ENCODE measurements at places on chromosomes 7 and 10.

DNA sequence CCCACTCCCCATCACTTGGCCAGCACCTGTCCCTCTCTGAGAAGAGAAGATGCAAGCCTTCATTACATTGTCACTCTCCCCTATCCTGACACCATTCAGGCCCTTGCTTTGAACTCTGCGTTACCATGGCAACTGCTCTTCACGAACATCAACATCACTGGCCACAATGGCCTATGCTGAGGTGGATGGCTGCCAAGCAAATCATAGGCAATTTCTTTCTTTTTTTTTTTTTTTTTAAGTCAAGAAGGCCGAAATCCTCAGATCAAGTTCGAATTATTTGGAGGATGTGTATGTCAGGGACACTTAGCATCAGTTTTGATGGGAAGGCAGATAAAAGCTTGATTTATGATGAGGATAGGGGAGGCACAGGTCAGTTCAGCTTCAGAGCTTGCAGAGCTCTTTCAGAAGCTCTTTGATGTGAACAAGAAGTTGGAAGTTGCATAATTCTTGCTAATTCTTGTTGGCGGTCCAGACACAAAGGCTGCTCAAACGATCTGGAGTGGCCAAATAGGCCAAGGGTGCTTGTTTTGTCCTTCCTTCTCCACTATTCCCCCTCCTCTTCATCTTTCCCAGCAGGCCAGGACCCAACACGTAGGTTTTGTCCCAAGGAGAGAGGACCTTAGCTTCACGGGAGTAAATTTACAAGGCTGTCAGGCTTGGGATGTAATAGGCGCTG, 179.9 kb upstream of the NPVF start:
- no peak for DNase-seq

- DNase-seq = peak; percentile 66
These were observed 22.8 kb downstream of the RGR start for GRCh38 chr10:84267503-84268126.

DNA sequence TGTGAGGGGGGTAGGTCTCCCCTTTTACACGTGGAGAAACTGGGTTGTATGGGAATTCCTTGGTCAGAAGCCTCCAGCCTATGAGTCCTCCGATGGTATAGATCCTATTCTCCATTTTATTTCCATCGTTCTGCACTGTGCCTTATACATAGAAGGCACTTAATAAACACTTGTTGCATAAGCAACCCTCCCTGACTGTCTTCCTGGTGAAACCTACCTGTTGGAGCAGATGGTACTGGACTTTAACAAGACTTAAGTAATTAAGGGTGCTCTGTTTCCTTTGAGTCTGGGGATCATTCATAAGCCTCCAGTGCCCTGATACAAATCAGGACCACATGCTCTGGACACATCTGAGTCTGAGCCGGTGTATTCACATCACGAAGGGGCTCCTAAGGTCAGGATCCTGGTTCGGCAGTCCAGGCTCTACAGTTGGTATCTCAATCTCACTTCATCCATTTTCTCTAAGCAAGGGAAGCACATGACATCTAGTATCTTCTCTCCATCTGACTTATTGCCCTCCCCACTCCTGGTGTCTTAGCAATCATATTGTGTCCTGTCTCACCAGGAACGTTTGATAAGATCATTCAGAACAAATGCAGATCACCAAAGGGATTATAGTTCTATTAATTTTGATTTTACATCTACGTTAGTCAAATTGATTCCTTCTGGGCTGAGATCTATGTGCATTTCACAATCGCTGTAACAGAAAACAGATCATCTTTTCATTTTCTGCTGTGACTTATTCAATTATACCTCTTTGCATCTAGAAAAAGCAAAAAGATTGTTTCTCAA, 22.8 kb upstream of the EZH2 start:
- no peak for DNase-seq

- DNase-seq = no peak
These were observed 114.5 kb upstream of the CAV2 start for GRCh38 chr7:116384936-116385635.

- DNase-seq = no peak
These were observed 46.3 kb downstream of the EGFR start for GRCh38 chr7:55065079-55065478.

GRCh38 chr10:5151076-5151475, 33.9 kb downstream of the AKR1C8 start:
- DNase-seq = no peak

GRCh38 chr7:104761892-104762291, 252.1 kb upstream of the KMT2E start:
- DNase-seq = no peak

GRCh38 chr10:111856631-111857030, 326.9 kb downstream of the GPAM start:
- no peak for DNase-seq

DNA sequence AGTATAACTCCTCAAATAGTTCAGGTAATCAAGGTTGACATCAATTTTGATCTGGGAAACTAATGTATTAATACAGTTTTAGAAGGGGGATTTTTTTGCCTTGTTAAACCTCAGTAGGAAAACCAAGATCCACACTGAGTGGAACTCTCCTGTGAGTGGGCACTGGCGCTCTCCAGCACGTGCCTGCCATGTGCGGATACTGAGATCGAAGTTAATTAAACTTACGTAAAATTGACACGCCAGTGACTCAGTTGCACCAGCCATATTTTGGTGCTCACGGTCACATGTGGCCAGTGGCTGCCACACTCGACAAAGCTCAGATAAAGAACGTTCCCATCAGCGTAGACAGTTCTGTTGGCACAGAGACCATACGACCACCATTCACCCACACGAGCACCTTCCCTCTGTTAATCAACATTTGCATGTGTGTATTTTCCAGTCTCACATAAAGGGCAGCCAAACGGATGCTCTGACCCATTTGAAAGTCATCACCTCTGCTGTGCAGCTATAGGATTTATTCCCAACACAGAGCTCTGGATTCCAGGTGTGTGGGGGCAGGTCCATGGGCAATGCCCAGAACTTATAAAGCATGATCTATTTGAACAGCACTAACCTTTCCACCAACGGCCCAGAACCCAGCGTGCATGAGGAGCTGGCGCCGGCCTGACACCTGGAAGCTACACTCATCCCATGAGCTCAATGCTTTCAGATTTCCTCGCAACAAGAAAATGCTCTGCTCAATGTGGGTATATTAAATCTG, 77.7 kb downstream of the VIPR2 start:
- DNase-seq = no peak

GRCh38 chr10:32972460-32972859, 14.4 kb upstream of the ITGB1 start:
- DNase-seq = no peak

- no peak for DNase-seq
These were observed 141.5 kb upstream of the NPVF start for GRCh38 chr7:25369786-25370185.

- DNase-seq = no peak
These were observed 93.7 kb upstream of the NMT2 start for GRCh38 chr10:15262036-15262713.

- no peak for DNase-seq
These were observed 1.7 kb downstream of the CDHR1 start for GRCh38 chr10:84196083-84196482.
